ENCODE measurements at places on chromosomes 12 and 14.
A peak's percentile ranks its signal among the peaks of the same experiment; 100 is the strongest.

DNA sequence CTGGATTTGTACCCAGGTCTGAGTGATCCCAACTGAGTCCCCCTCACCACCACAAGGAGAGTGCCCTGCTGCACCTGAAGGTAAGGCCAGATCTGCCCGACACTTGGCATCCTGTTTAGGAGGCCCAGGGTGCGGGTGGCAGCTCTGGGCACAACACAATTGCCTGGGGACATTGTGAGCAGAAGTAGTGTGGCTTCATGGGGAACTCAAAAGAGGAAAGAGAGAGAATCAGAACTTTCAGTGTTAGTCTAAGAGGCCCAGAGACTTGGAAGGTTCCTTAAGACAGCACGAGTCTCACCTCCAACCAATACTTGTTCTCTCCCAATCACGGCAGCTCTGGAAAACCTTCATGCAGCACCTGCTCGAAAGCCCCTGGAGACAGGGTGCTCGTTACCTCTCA is 6.6 kb upstream of the SLC8B1 start:
- DNase-seq: no peak

- no peak for DNase-seq
Observed at GRCh38 chr12:25896981-25897380, 61.5 kb upstream of the RASSF8 start.

GRCh38 chr14:34030864-34031263 is 80.0 kb upstream of the EGLN3 start:
- DNase-seq: peak; percentile 37

DNA sequence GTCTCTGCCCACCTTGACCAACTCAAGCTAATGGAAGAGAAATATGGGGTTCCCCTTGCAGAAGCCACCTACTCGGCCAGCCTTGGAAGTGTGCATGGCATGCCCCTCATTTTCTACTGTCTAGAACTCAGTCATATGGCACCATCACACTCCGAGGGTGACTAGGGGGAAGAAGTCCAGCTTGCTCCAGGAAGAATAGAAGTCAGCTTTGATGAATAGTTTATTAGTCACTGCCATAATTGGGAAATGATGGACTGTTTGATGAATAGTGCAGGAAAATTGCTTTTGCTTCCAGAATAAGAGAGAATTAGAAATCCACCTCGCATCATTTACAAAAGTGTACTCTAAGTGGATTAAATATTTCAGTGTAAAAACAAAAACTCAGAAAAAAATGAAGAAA is 1030.6 kb downstream of the VRK1 start:
- DNase-seq: no peak

- no peak for DNase-seq
Observed at GRCh38 chr12:102029141-102029540, 32.6 kb downstream of the WASHC3 start.

DNA sequence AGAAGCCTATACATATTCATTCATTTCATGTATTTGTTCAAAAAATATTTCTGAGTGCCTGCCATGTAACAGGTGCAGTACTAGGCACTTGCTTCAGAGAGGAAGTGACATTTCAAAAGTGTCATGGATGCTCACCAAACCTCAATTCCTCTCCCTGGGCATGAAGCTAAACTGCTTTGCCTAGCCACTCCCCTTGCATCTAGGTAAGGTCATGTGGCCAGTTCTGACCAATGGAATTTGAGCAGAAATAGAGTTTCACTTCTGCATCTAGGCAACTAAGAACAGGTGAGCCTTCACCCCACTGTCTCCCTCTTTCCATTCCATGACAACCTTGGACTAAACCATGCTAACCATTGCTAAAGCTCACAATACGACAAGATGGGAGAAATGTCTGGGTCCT is 27.6 kb downstream of the TC2N start:
- no peak for DNase-seq

DNA sequence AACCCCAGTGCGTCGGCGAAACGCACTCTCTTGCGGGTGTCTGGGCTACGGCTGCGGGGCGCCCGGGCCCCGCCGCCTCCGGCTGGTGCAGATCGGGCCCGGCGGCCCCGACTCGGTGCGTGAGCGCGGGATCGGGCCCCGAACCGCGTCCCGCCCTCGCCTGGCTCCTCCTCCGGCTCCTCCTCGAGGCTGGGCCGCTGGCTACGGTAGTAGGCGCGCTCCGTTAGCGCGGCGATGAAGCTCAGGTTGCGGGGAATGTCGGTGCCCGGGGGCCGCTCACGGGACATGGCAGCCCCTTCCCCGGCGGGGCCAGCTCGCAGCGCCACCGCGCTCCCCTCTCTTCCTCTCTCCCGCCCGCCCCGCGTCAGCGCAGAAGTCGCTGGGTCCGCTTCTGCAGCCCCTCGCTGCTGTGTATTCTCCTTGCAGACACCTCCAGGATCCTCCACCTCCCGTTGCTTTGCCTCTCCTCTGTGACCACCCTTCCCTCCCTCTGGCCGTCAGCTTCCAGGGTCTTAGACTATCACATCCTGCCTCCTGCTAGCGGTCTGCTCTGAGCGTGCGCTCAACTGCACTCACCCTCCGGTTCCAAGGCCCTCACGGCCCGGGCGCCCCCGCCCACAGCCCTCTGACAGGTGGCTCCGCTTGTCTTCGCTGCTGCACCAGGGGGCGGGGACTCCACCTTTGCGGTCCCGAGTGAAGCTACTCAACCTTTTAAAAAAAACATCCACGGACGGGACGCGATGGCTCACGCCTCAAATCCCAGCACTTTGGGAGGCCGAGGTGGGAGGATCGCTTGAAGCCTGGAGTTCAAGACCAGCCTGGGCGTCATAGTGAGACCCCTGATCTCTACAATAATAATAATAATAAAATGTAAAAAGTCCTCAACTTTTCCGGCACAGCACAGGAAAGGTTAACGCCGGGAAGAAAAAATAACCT is at the start of gene PPP1R3E:
Gene PPP1R3E, minus strand, starts transcription at position 570 of the 936 bp plus-strand sequence. Its CDS starts 283 bp downstream, at position 287.
- DNase-seq: peak; percentile 47

GRCh38 chr14:64658201-64658600 is 46.0 kb upstream of the PLEKHG3 start:
- DNase-seq: no peak

GRCh38 chr14:35336494-35337268 is 44.5 kb downstream of the PSMA6 start:
- no peak for DNase-seq

DNA sequence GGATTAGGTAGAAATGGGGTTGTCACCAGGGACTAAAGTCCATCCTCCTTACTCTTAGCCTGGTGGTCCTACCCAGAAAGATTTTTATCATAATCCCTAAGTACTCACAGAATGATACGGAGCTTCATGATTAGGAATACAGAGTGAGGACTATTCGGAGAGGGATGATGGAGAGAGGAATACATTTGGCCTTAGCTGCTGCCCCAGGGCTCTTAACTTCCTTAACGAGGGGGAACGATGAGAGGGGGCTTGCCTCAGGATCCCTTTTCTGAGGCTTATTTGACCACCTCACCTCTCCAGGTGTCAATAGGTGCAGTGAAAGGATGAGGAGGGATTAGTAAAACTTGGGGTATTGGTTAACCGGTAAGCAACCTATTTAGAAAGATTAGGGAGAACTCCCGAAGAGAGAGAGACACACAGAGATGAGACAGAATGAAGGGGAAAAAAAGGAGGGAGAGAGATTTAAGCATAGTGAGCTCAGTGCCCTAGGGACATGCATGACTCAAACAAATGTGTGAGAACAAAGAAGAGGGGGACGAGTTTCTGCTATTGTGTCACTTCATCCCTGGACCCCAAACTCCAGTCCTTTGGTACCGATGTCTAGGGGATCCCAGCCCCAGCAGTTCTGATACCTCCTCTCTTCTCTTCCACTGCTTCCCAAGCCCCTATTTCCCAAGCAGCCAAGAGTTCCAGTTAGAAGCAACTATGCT is 1.1 kb downstream of the NFE2 start:
- DNase-seq: no peak

DNA sequence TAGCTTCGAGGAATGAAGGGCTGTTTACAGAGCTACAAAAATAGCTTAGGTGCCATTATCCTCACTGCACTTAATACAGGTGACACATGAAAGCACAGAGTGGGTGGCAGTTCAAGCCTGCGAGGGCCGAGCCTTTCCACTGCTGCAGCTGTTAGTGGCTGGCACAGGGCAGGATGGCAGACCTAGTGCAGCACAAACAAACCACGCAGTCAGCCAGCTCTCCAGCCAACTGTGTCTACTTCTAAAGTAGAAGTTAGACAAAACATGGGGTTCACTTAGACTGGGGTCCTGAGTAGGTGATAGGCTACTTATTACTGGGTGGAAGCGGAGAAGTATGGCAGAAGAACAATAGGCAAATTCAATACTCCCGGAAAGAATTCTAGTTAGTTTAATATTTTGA is 95.4 kb downstream of the DUSP16 start:
- no peak for DNase-seq

GRCh38 chr14:84961637-84962036 is 568.3 kb upstream of the FLRT2 start:
- DNase-seq: no peak

- no peak for DNase-seq
Observed at GRCh38 chr12:84421103-84421502, 491.5 kb downstream of the SLC6A15 start.

- DNase-seq: no peak
Observed at GRCh38 chr12:132972374-132972773, 13.8 kb upstream of the ZNF26 start.

DNA sequence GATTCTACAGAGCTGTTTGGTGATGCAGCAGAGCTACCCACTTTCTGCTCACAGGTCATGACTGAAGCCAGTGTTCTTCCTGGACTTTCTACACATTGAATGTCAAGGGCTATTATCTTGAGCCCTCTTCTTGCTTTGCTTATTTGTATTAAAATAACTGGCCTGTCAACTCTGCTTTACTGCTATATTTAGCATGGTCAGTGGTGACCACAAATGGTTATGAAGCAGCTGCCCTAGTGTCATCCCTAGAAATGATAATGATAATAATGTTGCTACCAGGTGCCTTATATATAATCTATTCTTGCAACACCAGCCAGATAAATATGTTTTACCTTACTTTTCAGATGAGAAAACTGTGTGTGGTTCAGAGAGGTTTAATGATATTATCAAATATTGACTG is 2.6 kb upstream of the LRRC10 start:
- DNase-seq: no peak

DNA sequence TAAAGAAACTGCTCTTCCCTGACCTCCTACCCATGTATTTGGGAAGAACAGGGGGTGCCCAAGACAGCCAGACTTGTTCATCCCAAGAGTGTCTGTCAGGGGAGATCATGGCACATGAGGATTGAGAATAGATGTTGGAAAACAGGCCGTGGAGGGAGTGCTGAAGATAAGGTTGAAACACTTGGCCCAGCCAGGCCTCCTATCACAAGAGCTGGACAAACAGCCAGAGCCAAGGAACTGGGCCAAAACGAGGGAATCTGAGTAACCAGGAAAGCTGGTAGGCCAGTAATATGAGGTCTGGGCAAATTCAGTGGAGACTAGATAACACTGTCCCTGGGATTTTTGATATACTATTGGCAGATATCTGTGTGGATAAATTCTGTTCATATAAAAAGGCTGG is 161.7 kb downstream of the TMX1 start:
- DNase-seq: no peak

- DNase-seq: no peak
Observed at GRCh38 chr14:37870632-37871346, 275.4 kb downstream of the TTC6 start.

GRCh38 chr12:117035287-117035686 is 63.9 kb downstream of the TESC start:
- DNase-seq: no peak

GRCh38 chr12:110766311-110767154 is 23.8 kb upstream of the PPP1CC start:
- no peak for DNase-seq

- DNase-seq: no peak
Observed at GRCh38 chr12:61797266-61797665, 462.9 kb upstream of the USP15 start.

GRCh38 chr12:15005064-15005463 is 32.2 kb downstream of the PDE6H start:
- no peak for DNase-seq

- no peak for DNase-seq
Observed at GRCh38 chr14:37210448-37210847, 12.7 kb downstream of the MIPOL1 start.

- DNase-seq: no peak
Observed at GRCh38 chr12:26469421-26470180, 274.2 kb downstream of the SSPN start.

DNA sequence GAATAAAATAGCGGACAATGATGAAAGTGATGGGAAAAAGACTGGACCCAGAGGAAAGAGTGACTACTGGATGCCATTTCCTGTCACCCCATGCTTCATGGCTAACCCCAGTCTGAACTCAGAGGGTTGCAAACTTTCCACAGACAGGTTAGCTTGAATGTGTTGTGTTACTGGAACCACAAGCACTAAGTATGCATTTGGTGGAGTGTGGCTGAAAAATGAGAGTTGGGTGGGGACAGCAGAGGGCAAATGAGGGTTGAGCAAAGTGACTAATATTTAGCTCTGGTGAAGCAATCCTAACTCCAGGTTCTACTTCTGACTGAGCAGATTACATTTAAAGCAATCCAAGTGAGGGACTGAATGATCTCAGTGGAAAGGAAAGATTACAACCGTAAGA is 1.6 kb downstream of the SLC16A7 start:
- peak; percentile 7 for DNase-seq

- DNase-seq: no peak
Observed at GRCh38 chr12:27852742-27853141, 72.7 kb upstream of the MANSC4 start.

DNA sequence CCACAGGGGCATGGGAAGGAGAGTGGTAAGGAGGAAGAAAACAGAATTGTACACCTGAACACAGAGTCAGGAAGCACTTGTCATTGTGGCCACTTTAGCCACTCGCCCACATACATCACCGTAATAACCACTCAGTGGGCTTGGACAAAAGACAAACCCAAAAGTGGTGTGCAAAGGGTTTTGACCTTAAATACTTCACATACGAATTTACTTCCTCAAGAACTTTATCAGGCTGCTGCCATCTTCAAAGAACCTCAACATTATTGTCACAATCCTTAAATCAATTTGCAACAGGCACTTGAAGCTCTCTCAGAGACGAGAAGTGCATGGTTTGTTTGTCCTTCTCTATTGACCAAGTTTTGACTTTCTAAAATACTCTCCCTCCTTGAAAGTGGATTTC is 187.3 kb upstream of the EGLN3 start:
- DNase-seq: no peak

DNA sequence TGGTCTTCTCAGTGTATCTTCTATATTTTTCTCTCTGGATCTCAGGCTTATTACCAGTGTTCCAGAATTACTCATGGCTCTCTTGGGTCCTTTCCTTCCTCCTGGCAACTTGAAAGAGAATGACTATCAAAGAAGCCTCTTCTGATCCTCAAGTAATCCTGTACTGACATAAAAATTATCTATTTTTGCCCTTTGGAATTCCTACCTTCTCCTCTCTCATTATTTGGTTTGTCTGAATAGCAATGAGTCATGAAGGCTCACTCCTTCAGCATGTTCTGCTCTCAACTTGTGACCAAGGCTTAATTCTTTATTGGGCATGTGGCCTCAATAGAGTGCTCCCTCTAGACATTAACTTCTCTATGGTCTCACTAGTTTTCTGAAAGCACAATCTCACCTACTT is 553.6 kb upstream of the ATP2B1 start:
- DNase-seq: no peak

DNA sequence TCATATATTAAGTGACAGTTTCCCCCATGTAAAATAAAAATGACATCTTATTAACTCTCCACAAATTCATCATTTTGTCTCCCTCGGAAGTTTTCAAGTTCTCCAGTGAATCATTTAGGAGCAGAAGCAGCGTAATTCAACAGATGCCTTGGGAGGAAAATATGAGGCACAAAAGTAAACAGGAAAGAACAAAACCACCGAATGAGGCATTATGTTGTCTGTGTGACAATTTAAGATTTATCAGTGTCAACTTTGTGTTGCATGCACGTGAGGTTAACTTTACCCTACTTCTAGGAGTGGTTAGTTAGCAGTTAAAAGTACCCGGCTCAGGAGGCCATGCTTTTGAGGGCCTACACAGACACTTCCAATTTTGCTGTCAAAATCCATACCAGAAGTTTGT is 258.6 kb downstream of the IPO8 start:
- no peak for DNase-seq

Data from renal cortex interstitium (tissue), 15 donors.